Right cardiac atrium (tissue), 5 donors: ENCODE measurements at places on chromosomes 6 and 20. TPM values are rescaled to one million over a fixed set of nuclear protein-coding genes. Genes with fewer than 3 reads are reported as not detected.

- no peak for DNase-seq
Observed at GRCh38 chr6:52077180-52077884, 10.1 kb downstream of the PKHD1 start.

- no peak for DNase-seq
Observed at GRCh38 chr6:69416776-69417175, 380.0 kb downstream of the LMBRD1 start.

DNA sequence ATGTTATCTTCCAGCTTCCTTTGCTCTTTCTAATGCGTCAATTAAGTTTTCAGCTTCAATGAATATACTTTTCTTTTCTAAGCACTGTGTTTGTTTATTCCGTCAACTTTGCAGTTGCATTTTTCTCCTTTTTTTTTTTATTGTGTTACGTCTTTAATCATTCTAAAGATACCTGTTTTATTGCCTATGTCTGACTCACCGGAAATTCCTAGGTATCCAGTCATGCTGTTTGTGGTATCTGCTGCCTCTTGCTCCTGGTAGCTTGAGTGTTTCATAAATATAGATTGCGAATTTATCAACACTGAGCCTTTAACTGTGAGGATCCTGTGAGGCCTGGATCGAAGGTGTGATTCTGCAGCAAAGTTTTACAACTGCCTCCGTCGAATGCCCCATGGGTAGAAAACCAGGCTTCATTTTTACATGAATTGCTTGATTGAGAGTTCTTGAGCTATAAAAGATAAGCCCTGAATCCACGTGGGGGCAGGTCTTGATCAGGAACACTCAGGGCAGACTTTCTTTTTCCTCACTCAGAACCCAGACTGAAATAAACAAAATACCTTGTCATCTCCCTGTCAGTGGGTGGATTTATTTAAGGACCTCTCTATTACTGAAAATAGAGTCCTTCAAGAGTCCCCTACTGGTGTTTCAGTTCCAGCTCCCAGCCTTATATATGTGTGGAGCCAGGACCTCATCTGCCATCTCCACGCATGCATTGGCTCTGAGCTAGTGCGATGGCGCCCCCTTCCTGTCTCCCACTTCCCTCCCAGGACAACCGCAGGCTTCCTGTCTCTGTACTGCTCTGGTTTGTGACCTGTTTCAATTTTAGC, 60.1 kb upstream of the LRRC1 start:
- DNase-seq, result peak; percentile 61

GRCh38 chr6:170421921-170422320, 115.4 kb downstream of the FAM120B start:
- no peak for DNase-seq

DNA sequence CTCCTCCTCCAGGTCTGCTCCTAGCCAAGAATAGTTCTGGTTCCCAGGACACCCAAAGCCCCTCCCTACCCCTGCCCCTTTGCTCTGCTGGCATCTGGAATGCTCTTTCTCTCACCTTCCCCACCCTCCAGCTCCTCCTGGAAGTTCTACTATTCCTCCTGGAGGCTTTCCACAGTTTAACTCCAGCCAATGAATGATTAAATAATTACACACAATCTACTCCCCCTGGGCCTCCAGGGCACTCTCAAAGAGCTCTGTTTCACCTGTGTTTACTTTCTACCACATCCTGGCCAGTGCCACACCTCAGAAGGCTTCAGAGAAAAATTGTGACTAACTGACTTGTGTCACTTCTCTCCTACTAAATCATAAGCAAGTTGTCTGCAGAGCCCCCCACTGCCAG, 36.2 kb downstream of the GCM1 start:
- DNase-seq, result no peak

DNA sequence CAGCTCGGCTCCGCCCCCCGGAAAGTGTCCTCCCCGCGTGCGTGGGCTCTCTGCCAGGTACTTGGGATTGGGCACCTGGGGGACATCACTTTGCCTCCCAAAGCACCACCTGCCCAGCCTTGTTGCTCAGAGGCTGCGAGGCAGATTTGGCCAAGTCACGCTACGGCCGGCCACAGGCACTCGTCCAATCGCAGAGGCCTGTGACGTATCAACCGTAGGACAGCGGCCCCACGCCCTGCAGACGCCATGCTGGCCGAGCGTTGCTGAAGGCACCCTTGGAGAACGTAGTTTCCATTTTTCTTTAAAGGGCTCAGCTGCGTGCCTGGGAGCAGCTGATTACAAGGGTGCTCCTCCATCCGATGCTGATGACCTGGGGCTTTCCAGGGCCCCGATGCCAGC, 3.1 kb downstream of the NTSR1 start:
- DNase-seq, result peak; percentile 52

The TMEM244 gene
- not detected for total RNA-seq

DNA sequence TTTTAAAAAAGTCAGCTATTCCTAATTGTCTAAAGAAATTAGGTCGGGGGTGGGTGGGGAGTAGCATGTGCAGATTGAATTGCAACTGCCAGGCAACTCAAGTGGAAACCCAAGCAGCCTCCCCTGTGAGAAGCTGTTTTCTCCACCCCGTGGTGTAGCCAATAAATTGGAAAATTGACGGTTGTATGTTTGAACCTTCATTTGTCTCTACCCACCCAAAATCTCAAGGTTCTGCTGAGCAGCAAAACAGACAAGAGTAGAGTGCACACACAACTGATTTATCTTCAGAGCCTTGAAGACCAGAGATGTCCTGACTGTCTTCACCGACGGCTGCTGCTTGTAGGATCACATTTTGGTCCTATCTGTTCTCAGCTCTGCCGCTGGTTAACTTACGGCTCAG, 88.5 kb downstream of the DTD1 start:
- DNase-seq, result no peak

The SLC17A9 gene
- total RNA-seq, result 1.9 TPM

DNA sequence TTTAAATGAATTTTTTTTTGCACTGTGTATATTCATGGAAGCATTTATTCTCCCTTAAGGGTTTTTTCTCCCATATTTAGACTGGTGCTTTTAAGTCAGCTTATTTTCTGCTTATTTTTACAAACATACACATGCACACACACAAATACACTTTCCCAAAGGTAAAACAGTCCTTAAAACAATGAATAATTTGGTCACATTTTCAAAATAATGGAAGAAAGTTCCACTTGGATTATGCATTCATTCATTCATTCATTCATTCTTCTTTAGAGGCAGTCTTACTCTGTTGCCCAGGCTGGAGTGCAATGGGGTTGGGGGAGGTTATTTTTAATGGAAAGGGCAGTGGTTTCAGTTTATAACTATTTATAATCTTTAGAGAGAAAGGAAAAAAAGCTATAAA, 69.8 kb downstream of the STXBP5 start:
- DNase-seq, result no peak

- no peak for DNase-seq
Observed at GRCh38 chr6:25360621-25361020, 81.4 kb downstream of the CARMIL1 start.

DNA sequence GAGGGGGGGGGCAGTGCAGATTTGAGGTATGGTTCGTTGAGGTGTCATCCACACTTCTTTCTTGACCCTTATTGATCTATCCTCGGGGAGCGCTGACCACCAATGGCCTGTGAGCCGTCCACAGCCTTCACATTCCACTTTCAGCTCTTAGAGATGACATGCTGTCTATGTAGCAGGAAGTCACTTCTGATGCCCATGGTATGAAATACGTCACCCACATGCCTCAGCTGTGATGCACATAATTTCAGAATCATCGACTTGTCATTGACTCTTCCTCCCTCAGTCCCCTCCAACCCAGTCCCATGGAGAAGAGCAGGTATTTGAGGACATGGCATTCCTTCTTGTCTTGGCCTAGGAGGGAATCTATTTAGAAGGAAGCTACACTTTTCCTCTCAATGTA, 4.7 kb upstream of the ADGRF5 start:
- DNase-seq, result no peak

- no peak for DNase-seq
Observed at GRCh38 chr6:803191-803977, 110.4 kb upstream of the EXOC2 start.

GRCh38 chr6:136546331-136546730, 3.9 kb downstream of the MAP7 start:
- DNase-seq, result no peak

The HLA-DQA1 gene
- total RNA-seq, result 6.5 TPM

GRCh38 chr6:68693271-68693670, 58.2 kb downstream of the ADGRB3 start:
- no peak for DNase-seq

The ULBP2 gene
- total RNA-seq, result 0.31 TPM

The BNIP5 gene
- total RNA-seq, result not detected

- DNase-seq, result no peak
Observed at GRCh38 chr6:70599187-70599586, 32.5 kb downstream of the SDHAF4 start.

DNA sequence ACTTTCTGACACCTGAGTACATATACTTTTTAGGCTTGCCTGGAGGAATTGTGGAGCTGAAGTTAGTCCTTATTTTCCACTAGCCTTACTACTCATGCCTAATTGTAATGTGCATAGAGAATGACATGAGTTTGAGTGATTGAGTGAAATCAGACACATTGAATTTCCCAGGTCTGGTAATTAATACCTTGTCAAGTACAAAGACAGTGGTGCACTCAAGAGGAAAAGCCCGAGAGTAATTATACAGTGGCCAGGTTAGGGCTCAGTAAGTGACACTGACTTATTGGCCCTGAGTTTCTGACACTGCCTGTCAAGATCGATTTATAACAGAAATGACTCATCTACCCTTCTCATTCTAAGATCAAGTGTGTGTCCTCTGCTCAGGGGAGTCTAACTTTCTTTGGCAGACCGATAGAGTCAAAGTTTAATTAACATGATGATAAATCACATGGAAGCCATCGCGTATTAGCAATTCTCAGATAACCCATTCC, 288.3 kb downstream of the TPBG start:
- DNase-seq, result no peak

GRCh38 chr20:61599061-61599531, 347.0 kb downstream of the CDH4 start:
- DNase-seq, result no peak

GRCh38 chr6:136208783-136209182, 41.3 kb downstream of the MTFR2 start:
- DNase-seq, result no peak
